ENCODE measurements at places on chromosomes 5 and 9.

DNA sequence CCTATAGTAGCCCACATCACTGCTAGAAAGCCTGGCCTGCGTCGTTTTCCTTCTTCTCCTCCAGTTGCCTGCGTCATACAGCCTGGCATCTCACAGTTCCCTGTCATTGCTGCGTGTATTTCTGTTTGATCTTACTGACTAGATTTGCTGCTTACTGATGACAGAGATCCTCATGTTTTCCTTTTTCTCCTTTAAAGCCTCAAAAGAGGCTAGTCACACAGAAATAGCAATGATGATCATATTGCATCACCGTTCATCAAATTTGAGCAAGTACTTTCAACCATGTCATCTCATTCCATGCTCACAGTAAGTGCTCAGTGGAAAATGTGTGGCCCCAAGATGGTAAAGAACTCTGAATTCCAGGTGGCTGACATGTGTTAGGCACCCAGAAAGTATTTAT lies 76.8 kb downstream of the MVB12B start:
- DNase-seq, result no peak

DNA sequence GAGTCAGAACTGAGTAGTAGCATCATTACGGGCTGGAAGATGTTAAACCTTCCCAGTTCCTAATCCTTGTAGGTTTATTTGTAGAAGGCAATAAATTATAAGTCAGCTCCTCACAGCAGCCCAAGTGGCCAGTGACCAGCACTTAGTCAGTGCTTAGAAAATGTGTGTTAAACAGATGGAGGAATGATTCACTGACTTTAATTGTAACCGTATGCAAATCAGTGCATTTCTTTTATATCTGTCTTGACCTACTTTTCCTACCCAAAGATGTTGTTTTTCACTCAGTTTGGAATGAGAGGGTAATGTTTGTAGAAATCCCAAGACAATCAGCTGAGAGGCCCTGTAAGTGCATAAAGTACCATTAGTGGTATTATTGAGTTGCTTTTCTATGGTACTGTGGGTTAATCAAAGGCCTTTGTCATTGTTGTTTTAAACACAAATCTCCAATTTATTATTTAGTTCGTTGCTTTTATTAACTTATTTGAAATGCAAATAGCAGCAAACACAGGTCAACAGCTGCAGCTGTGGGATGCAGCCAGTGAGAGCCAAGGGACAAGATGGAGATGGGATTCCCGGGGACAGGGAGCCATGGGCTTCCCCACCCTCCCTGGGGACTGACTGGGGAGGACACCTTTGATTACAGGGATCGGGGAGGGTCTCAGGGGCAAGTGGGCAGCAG lies 49.8 kb downstream of the MAP1B start:
- DNase-seq, result no peak

DNA sequence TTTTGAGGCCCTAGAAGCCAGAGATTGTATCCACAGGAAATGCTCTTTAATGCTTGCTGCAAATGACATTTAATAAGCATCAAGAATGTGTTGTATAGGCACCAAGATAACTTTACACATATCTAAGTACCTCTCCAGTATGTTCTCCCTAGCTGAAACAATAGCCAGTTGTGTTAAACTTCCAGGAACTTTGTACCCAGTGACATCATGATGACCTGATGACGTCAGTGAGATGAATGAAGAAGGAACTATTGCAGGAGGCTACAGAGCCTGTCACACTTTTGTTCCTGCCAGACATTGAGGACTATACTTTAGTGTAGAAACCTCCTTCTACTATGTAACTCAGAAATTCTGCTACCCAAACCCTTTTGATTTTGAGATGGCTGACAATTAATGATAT lies 129.8 kb downstream of the CD180 start:
- no peak for DNase-seq

DNA sequence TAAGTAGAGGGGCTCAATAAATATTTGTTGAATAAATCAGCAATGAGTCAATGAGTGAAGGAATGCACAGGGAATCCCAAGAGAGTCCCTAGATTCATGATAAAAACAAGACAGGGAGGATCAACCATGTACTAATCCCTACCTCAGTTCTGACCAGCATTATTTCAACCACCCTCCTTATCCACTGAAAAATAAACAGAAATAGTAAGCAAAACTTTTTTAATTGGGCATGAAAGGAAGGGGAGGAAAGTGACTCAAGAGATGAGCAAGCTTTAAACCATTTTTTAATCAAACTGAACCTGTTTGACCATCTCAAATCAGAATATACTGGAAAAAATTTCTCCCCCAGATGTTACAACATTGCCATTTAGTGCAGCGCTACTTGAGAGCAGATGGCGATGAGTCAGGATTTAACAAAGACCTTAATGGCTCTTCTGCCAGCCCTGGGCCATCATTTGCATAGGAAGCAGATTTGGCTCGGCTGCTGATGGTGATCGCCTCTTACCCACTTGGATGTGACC lies 194.8 kb upstream of the SLC30A5 start:
- DNase-seq, result no peak

- no peak for DNase-seq
Measured at GRCh38 chr5:113123618-113124017, 147.0 kb downstream of the DCP2 start.

DNA sequence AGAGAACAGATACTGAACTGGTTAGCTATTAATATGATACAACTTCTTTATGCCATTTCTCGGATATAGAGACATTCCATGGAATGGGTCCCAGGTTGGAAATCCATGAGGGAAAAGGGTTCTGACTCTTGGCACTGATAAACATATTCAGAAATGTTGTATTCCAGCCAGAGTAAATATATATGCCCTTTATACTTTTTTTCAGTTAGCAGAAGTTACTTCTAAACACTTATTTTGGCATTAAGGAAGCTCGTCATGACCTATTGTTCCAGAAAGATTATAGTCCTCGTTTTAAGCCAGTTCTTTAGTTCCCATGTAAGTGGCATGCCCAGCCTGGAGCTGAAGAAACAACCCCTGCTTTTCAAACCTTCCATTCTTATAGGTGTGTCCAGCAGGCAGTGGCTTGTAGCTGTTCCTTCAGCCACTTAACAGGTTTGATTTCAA lies 181.6 kb downstream of the CD180 start:
- no peak for DNase-seq

Data from SW 1271 (cell line).